ENCODE measurements at places on chromosomes 16 and 17.

DNA sequence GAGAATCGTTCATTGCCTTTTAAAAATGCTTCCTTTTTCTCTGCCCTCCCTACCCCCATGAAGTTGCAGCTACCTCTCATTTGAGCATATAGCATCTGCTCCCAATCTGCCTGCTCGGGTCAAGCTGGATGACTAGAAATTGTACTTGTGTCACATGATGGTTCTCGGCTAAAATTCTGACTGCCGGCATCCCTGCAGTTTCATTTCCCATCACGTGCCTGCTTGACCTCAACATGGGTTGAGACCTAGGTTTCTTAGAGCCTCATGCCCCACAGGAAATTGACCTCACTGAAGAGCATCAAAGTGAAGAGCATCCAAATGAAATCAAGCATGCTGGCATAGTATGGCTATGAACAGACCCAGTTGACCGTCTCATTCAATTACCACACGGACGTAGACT lies 581.6 kb upstream of the PSMD7 start:
- DNase-seq: no peak

DNA sequence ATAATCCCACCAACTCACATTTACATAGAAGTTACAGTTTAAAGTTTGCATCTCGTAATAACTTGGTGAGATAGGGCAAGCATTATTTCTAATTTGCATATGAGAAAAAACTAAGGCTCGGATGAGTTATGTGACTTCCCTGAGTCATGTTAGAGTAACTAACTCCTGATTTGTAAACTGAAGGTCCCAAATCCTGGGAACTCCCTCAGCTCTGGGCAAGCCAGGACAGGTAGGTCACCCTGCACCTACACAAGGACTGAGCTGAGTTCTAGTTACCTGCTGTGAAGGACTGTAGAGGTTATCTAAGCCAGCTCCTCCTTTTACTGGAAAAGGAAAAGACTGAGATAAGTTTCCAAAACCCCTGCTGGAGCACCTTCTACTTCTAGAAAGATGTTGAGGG lies 92.1 kb upstream of the HLF start:
- no peak for DNase-seq

- DNase-seq: no peak
Measured at GRCh38 chr16:79093554-79093967, 507.0 kb downstream of the MAF start.

GRCh38 chr17:69325518-69326376 lies 1.2 kb downstream of the ABCA5 start:
- peak; percentile 12 for DNase-seq

GRCh38 chr16:13803974-13804373 lies 116.0 kb upstream of the ERCC4 start:
- no peak for DNase-seq

GRCh38 chr16:58197314-58198012 lies 443 bp downstream of the CSNK2A2 start:
- no peak for DNase-seq

GRCh38 chr16:4386451-4386805 lies 14.8 kb downstream of the VASN start:
- DNase-seq: no peak

DNA sequence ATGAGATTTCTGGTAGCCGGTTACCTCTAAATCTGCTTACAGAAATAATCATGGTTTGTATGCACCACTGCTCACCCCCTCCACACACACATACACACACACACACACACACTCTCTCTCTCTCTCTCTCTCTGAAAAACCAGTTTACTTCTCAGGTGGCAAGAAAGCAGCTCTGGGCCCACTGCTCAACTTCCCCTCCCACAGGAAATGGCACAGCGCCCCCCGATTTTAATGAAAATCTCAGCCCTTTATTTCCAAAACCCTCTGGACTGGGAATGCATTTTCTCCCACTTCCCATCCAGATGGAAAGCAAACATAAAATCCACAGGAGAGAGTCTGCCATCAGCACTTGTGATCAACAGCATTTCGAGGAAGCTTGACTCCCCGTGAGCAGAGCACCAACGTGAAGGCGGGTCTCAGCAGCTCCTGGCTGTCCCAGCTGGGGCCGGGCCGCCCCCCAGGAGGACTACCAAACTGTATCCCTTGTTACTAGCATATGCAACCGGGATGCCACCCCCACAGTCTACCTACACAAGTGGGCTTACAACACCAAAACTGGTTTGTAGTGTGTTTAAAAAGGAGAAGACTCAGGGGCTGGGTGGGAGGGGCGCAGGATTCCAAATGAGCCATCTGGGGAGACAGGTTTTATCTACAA lies 121.1 kb downstream of the SLC39A11 start:
- no peak for DNase-seq

DNA sequence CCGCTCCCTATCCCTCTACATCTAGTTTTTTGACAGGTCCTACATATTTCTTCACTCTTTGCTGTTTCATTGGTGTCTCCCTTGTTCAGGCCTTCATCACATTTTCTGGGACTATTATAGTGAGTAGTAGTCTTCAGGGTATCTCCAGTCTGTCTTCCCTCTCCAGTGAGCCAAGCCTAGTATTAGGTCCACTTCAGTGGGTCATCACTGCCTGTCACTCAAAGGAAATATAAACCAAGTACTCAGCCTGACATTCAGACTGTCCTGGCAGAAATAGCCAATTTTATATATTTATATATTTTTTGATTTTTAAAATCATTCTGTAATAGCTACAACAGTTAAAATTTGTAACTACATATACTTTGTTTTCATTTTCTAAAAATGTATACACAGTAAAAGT lies 137.8 kb downstream of the CYB561 start:
- no peak for DNase-seq

DNA sequence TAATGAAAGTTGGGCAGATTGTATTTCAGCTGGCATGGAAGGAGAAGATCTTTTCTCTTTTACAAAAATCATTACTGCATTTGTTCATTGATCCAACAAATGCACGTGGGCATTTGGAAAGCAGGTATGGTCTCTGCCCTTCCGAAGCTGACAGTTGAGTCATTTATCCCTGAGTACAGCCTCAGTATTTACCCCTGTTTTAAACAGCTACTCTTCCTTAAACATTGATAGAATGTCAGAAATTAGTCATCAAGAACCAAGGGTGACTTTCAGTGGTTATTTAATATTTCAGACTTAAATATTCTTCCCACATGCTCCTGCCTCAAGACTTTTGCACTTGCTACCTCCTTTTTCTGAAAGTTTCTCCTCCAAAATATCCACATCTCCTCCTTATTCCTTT lies 226.7 kb upstream of the HSBP1 start:
- no peak for DNase-seq

GRCh38 chr16:81588326-81589081 lies 143.9 kb downstream of the CMIP start:
- no peak for DNase-seq

DNA sequence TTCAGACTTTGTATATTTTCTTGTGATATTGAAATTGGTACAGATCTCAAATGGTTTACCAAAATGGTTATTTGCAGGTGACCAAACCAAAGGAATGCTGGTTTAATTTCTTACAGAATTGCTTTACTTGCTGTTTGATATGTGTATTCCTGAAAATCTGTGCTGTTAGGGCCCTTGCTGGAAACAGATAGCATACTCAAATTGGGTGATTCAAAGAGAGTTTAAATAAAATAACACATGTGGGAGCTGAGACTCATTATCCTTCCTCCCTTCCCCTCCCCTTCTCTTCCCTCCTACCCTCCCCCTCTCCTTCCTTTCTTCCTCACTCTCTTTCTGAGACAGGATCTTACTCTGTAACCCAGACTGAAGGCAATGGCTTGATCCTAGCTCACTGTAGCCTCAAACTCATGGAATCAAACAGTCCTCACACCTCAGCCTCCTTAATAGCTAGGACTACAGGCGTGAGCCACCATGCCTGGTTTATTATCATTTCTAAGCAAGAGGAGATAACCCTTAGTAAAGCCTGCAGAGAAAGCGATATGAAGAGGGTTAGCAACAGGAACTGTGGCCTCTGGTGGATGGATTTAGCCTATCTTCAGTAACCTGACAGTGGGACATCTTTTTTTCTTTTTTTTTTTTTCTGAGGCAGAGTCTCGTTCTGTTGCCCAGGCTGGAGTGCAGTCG lies 141.9 kb downstream of the BCAS3 start:
- no peak for DNase-seq

DNA sequence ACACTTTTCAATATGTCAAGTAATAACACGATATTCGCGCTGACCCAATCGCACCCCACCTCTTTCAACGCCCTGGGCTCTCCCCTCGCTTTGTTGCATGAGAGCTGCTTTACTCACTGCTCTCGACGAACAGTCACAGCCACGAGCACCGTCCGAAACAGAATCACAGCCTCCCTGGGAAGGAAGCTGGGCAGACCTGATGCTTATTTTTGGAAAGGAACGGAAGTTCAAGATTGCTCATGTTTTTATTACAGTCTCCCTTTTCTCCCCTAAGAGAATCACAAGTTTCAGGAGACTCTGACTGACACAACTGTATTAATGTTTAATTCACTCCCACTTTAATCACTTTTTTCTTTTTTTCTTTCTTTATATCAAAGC lies 67.8 kb downstream of the ANKRD11 start:
- no peak for DNase-seq

GRCh38 chr17:66190738-66191592 lies 968 bp downstream of the CEP112 start:
- DNase-seq: no peak

- no peak for DNase-seq
Measured at GRCh38 chr17:75325348-75325747, 36.1 kb upstream of the SLC25A19 start.

GRCh38 chr17:72134608-72135394 lies 14.0 kb downstream of the SOX9 start:
- DNase-seq: no peak

DNA sequence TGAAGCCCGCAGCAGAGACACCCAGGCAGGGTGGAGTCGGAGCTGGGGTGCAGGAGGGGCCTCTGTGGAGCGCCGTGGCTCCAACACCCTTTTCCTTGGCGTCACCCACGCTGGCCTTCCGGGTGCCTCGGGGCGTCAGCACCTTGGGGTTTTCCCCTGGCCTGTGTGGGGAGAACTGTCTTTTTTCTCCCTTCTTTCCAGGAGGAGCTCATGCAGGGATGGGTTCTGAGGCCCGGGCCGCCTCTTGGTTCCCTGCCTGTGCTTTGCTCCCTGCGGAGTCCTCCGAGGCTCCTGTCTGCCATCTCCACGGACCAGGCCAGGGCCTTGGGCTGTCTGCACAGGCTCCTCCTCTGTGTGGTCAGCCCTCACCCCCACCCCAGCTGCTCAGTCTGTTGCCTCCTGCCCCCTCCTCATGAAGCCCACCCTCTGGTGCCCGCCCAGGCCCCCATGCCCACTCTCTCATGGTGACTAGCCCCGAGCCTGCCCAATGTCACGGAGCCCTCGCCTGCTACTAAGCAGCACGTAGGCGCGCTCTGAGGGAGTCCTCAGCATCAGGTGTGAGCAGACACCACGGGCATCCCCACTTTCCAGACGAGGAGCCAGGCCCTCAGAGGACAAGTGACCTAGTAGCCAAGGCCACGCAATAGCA lies 5.0 kb downstream of the KATNB1 start:
- DNase-seq: no peak

DNA sequence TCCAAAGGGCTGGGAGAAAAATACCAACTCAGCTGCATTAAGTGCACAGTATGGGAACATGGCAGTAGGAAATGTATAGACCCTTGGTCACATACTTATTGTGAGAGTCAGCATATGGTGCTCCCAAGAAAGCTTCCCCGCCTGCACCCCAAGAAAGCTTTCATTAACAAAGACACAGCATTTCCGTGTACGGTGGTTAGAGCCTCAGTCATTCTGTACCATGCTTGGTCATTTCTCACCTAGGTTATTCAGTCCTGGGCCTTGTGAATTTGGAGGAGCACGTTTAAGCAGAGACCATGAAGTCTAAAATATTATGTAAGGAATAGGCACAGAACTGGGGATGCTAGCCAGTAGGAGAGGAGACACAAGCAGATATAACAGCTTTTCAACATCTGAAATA lies 56.1 kb downstream of the ESRP2 start:
- no peak for DNase-seq

GRCh38 chr17:48639136-48639535 lies 13.0 kb upstream of the HOXB9 start:
- no peak for DNase-seq

DNA sequence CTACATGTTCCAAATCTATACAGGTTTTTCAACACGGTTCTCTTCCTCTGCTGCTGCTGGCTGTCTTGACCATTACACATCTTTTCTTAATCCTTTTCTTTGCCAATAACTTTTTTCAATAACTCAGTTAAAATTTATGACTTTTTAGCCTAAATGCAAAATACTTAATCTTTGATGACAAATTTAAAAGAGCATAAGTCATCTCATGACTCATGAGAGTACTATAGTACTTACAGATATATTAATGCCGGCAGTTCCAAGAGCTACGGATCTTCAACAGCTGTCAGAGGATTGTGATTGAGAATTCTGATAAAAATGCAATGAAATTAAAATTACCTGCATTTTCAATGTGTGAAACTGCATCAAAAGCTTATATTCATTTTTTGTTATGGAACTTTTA lies 105.5 kb downstream of the KPNA2 start:
- no peak for DNase-seq

GRCh38 chr16:50688867-50689266 lies 4.5 kb upstream of the NOD2 start:
- DNase-seq: no peak

- no peak for DNase-seq
Measured at GRCh38 chr16:2429771-2430663, 770 bp downstream of the CCNF start.

- DNase-seq: no peak
Measured at GRCh38 chr17:28549236-28550132, 2.9 kb downstream of the UNC119 start.

DNA sequence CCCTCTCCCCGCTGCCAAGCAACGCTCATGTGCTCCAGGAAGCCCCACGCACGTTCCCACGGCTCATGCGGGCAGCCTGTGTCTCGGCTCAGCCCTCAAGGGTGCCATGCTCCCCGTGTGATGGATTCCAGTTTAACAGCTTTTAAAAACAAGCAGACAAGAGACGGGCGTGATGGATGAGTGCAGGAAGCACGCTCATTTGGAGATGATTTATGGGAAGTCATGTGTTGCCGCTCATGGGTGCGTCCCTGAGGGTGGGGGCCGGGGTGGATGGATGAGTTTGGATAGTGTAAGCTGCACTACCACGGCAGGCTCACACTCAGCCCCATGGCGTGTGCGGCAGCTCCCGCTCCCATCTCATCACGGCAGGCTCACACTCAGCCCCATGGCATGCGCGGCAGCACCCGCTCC lies 132.8 kb downstream of the RBFOX3 start:
- DNase-seq: no peak

GRCh38 chr16:62240722-62241121 lies 204.5 kb upstream of the CDH8 start:
- DNase-seq: no peak

- no peak for DNase-seq
Measured at GRCh38 chr17:40551879-40552768, 13.1 kb downstream of the CCR7 start.
